Large intestine (tissue), 12 donors: ENCODE measurements at places on chromosomes 16 and 17. TPM values are rescaled to one million over a fixed set of nuclear protein-coding genes. Genes with fewer than 3 reads are reported as not detected.

DNA sequence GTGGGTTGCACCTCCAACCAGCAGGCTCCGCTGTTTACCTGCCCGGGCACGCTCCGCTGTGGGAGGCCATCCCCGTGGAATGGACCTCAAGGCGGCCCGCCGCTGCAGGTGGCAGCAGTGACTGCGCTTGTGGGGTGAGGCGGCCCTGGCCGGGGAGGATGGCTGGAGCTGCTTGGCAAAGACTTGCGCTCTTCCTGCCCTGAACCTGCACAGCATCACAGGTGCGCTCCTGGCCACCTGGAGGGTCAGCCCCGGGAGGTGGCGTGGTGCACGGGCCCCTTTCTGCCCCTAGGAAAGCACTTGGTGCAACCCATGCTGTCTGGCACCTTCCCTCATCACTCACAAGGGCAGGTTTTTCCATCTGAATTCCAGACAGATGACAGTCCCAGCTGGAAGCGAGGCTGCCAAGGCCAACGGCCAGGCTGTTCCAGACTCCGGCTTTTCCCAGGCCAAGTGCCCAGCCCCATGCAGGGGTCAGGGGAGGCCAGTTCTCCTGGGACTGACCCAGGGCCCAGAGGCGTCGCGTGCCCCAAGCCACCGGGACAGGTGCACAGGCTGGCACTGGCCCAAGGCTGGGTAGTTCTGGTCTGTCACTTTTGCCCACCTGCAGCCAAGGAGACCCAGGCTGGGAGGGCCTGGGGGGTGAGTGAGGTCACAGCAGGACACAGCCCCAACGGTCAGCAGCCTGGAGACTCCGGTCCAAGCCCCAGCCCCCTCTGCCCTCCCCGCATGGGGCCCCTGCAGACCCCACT is 13.3 kb downstream of the UTS2R start:
- DNase-seq = no peak

- DNase-seq = no peak
Measured at GRCh38 chr17:70624211-70624610, 454.9 kb downstream of the KCNJ2 start.

DNA sequence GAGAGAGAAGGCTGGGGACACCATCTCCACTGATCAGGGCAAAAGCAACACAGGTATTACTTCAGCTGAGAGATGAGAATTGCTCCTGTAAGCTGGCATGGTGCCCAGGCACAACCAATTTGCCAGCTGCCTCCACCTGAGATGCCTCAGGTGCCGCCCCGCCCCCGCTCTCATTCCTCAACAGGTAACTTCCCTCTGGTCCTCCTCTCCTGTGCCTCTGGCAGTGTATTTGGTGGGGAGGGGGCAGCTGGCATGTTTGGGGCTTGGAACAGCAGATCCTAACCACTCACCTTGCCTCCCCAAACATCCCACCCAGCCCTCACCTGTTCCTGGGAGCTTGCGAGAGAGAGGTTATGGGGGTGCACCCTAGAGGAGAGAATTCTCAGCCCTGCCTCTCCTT is 2.9 kb upstream of the SRCIN1 start:
- DNase-seq = no peak

DNA sequence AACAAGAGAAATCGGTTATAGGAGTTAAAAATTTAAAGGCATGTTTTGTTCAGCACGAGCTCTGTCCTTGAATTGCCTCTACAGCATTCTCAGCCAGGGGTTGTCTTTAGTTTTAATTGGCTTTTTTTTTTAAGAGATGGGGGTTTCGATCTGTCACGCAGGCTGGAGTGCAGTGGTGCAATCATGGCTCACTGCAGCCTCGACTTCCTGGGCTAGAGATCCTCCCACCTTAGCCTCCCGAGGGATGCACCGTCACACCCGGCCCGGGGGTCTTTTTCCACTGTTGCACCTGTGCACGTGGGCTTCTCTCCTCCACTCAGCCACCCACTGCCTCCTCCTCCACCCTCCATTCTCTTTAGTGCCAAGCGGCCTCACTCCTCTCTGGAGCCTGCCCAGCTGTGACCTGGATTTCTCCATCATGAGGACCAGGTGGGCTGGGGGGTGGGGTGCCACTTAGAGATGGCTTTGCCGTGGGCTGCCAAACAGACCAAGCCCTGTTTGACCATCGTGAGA is 106.8 kb upstream of the SEC14L1 start:
- DNase-seq = no peak

DNA sequence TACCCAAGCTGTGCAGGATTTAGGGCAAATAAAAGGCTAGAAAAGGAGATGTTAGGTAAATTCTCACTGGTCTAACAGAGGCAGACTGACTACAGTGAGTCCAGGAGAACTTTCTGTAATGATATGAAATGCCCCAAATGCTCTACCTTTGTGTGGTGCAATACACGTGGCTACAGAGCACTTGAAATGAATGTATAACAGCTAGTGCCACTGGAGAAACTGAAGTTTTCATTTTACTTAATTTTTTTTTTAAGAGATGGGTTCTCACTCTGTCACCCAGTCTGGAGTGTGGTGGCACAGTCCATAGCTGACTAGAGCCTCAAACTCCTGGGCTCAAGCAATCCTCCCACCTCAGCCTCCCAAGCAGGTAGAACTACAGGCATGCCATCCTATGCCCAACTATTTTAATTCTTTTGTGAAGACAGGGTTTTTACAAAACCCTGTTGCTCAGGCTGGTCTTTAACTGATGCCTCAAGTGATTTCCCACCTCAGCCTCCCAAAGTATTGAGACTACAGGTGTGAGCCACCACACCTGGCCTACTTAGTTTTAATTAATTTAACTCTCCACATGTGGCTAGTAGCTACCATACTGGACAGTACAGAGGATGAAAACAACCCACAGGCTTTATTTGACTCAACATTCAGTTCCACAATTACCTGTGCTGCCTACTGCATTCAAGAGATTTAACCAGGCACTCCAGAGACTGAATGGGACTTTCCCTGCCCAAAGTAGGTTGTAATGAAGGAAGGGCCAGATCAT is 84.8 kb upstream of the PLEKHM1 start:
- DNase-seq = no peak

- no peak for DNase-seq
Measured at GRCh38 chr16:81553080-81553813, 108.6 kb downstream of the CMIP start.

DNA sequence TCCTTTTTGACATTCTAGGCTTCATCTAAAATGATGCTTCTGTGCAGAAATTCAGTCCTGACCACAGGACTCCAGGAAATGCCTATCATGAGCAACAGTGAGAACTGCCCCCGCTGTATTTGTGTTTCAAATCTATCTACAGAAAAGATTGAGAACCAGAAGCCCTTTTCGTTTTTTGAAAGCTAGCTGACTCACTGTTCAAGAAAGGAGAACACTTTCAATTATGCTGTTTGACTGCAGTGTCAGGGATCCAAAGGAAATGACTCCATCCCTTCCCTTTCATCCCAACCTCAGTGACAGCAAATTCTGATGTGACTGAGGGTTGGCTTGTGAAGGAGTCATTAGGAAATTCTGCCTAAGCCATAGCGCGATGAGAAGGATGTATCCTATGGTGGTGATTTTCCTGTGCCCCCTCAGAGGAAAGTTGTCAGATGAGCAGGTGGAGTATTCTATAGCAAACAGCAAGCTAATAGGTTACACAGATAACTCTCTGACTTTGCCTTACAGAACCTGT is 622.3 kb downstream of the TMEM114 start:
- no peak for DNase-seq

GRCh38 chr16:72532906-72533410 is 361.0 kb upstream of the PMFBP1 start:
- no peak for DNase-seq

DNA sequence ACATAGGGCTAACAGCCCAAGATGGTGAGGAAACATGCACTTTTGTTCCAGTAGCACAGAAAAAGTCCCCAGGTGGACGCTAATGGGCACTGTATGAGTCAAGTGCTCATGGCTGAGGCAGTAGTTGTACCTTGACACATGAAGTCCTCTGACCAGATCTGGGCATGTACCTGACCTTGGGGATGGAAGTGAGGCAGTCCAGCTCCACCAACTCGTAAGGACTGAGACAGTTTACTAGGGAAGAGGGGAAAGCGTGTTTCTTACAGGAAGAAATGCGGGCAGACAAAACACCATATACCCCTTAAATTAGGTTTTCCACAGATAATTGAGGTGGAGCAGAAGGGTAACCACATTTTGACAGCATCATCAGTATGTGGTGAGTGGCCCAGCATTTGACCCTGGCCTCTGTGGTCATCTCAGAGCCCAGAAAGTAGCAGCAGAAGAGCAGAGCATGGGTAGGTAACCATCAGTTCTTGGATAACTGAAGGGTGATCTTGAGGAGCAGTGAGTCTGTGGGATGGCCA is 32.4 kb upstream of the METTL9 start:
- peak; percentile 60 for DNase-seq

DNA sequence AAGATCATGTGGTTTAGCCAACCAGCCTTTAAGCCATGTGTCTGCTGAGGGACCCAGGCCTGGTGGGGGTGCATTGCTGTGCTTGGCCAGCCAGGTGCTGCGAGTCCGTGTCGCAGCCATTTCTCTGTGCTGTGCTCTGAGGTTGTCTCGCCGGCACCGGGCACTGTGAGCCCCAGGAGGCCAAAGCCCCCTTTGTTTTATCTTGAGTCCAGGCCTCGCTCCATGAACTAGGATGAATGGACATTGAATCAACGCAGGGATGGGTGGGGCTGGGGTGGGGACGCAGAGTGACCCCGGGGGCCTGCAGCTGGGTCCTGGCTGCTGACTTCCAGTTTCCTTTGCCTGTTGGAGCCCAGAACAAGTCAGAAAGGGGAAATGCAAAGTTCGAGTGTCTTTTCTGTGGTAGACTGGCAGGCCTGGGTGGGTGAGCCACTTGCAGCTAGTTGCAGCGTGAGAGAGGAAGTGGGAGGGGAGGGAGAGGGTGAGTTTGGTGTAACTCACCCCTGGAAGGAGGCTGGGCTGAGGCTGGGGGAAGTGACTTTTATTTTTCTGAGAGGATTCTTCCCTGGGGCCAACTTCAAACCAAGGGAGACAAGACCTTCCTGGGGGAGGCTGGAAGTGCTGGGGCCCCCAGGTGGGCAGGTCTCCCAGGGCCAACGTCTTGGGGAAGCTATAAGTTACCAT is 324.7 kb downstream of the SEC14L1 start:
- peak; percentile 79 for DNase-seq

GRCh38 chr17:49223517-49224197 is 6.9 kb downstream of the PHOSPHO1 start:
- DNase-seq = peak; percentile 30

GRCh38 chr17:59746849-59747445 is 39.5 kb downstream of the VMP1 start:
- DNase-seq = no peak

- DNase-seq = no peak
Measured at GRCh38 chr17:1324201-1324771, 44.8 kb downstream of the TRARG1 start.

Gene XYLT1
- polyA plus RNA-seq = 9.9 TPM

Gene C1QTNF8
- polyA plus RNA-seq = 0.03 TPM

Gene ABCC12
- not detected for polyA plus RNA-seq

Gene ETV4
- polyA plus RNA-seq = 21.6 TPM

Gene C16orf96
- polyA plus RNA-seq = 0.18 TPM

Gene TBC1D3H
- not detected for polyA plus RNA-seq

Gene TTYH2
- polyA plus RNA-seq = 60.8 TPM

Gene KCNG4
- polyA plus RNA-seq = not detected

Gene TSNAXIP1
- polyA plus RNA-seq = 1.5 TPM

Gene TMIGD1
- 43.9 TPM for polyA plus RNA-seq
